ENCODE measurements at places on chromosomes 4 and X.

DNA sequence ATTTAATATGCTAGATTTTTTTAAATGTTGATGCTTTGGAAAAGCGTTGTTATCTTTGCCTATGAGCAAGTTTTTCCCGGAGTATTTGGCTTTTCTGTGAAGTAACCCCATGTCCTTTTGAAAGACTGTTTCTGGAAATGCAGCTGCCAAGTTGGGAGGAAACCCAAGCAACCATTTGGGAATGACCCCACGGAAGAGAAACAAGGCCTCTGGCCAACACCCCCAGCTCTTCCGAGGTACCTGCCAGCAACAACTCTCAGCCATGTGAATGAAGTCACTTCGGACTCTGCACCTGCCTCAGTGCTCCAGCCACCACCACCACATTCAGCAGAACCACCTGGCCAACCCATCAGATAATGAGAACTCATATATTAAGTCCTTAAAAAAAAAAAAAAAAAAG, 36.2 kb upstream of the DHRSX start:
- DNase-seq = no peak

GRCh38 chr4:184706453-184706852, 27.4 kb downstream of the CENPU start:
- no peak for DNase-seq

DNA sequence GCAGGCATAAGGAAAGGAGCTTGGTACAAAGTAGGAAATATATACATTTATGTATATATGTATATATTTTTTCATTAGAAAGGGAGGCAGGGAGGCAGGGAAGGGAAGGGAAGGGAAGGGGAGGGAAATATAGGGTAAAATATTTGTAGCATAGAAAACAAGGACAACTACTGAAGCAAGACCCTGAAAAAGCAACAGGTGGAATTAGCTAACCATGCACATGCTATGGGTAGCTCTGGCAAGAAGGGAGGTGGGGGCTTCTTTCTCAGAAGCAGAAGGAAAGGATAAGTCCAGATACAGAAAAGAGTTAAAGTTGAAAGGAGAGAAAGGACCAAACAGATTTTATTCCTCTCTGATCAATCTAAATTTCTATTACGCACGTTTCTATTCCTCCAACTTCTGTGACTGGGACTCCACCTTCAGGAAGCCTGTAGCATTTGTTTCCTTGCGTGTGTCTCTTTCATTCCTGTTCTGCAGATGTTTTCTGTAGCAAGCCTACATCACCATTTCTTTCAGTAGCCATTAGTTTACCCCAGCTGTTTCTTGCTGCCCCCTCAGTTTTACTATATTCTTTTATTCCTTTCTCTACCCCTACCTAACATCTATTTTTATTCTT, 82.9 kb downstream of the OR13H1 start:
- no peak for DNase-seq

GRCh38 chr4:2441393-2442174, 22.8 kb downstream of the CFAP99 start:
- DNase-seq = peak; percentile 48

DNA sequence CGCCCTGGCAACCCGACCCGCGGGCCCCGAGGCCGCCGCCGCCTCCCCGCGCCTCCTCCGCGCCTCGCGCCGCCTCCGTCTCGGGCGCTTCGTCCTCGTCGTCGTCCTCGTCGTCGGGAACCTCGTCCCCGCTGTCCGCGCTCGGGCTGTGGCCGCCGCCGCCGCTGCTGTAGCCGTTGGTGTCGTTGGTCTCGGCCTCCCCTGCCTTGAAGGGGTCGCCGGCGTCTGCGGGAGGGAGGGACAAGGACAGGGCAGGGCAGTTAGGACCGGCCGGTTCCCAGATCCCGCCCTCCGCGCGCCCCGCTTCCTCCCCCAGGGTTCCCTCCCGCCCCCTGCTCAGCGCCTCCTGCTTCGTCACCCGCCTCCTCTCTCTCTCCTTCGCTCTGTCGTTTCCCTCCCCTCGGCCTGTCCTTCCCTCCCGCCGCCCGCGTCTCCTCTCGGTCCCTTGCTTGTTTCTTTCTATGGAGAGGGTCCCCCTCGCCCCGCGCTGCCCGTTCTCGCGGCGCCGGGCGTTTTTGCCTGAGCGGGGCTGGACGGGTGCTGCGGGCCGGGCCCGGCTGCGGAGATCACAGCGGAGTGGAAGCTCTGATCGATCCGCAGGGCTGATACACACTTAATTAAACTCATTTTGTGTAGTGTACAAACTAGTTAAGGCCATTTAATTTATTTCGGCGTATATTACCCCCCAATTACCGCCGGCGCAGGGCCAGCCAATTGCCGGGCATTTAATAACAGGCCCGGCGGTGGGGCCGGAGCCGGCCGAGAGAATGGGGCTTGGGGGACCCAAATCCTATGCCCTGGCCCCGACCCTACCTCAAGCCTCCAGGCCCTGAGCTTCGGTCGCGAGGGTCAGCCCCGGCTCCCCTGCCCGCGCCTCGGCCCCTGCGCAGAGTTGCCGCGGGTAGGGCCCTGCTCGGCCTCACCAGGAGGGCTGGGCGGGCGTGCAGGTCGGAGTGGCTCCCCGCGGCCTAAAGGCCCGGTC, 2.4 kb downstream of the NKX1-1 start:
- no peak for DNase-seq

- DNase-seq = no peak
Observed at GRCh38 chr4:57303012-57303751, 193.0 kb upstream of the IGFBP7 start.

GRCh38 chr4:24164054-24164693, 274.3 kb upstream of the PPARGC1A start:
- DNase-seq = no peak

GRCh38 chr4:62130637-62131036, 930.5 kb downstream of the ADGRL3 start:
- no peak for DNase-seq

DNA sequence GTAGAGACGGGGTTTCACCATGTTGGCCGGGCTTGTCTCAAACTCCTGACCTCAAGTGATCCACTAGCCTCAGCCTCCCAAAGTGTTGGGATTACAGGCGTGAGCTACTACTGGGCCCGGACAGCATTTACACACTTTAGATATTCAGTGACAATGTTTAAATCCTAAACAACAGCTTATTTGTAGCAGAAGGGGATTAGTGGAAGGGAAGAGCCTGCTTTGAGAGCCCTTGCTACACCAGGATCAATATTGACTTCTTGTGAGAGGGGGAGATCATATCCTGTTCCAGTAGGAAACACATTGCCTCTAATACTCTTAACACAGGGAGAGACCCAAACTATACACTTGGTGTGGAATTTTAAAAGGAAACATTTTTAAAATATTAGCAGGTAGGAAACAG, 7.1 kb downstream of the MGST2 start:
- no peak for DNase-seq

- DNase-seq = no peak
Observed at GRCh38 chr4:4593596-4594284, 51.9 kb upstream of the STX18 start.

DNA sequence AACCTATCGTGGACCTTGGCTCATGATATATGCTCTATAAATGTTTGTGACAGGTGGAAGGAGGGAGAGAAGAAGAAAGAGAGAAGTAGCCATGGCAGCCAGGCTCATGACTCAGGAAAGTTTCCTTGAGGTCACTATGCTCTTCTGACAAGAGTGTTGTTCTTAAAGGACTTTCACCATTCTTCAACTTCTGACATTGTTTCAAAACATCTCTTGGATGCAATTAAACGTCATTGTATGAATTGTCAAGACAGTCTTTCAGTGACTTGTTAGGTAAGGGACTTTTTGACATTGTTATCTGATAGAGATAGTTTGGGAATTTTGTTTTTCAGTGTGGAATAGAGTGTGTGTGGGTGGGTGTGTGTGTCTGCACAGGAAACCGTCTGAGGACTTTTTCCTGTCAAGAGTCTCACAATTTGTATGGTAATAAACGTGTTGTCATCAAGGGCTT, 617.0 kb downstream of the MID1IP1 start:
- DNase-seq = no peak

GRCh38 chrX:115940888-115941332, 229.6 kb upstream of the AGTR2 start:
- DNase-seq = no peak

- DNase-seq = no peak
Observed at GRCh38 chr4:113788888-113789287, 27.4 kb upstream of the CAMK2D start.

GRCh38 chr4:14434916-14435315, 567.4 kb upstream of the CPEB2 start:
- no peak for DNase-seq

DNA sequence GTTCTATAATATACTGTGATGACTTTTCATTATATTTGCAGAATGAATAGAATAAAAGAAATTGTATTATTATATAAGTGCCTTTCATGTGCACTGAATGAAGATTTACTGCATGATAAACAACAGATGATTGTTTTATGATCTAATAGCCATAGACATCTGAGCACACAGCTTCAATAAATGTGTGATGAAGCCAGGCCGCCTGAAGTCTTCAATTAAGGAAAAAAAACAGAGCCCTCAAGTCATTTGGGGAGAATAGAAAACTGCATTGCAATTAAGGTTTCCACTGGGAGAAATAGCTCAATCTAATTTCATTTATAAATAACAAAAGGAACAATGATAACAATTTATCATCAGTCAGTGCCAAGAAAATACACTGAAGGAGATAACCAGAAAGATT, 955.2 kb downstream of the FSTL5 start:
- no peak for DNase-seq

GRCh38 chr4:8473198-8473919, 32.8 kb downstream of the TRMT44 start:
- no peak for DNase-seq

DNA sequence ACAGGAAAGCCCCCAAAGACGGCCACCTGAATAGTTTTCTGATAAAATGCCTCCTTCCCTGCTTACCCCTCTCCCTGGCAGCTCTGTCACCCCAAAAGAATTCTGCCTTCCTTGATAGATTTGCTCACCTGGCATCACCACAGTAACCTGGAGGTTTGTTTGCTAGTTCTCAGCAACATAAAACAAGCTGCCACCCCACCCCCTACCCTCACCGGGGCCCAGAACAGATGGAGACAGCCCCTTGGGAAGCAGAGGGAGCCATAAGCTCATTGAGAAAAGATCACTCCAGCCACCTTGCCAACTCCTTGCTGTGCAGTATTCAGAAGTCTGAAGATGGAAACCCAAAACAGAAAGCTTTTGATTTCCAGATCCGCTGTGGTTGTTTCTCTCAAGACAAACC, 108.6 kb downstream of the DHX15 start:
- DNase-seq = no peak

DNA sequence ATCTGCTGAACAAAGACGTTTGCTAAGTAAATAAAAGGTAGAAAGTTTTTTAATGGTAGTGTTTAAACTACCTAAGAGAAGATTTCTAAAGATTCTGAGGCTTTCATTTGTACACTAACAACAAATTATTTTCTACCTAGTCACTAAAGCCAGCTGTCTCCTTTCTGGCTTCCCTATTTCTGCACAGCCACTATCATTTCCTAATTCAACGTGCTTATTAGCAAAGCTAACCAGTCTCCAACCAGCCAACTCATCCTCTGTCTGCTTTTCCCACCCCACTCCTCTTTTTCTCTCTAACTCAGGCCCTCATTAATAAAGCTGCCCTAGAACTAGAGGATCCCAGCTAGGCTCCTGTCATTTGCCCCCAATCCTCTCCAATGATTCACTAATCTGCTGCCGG, 118.2 kb downstream of the ZNF827 start:
- DNase-seq = no peak

DNA sequence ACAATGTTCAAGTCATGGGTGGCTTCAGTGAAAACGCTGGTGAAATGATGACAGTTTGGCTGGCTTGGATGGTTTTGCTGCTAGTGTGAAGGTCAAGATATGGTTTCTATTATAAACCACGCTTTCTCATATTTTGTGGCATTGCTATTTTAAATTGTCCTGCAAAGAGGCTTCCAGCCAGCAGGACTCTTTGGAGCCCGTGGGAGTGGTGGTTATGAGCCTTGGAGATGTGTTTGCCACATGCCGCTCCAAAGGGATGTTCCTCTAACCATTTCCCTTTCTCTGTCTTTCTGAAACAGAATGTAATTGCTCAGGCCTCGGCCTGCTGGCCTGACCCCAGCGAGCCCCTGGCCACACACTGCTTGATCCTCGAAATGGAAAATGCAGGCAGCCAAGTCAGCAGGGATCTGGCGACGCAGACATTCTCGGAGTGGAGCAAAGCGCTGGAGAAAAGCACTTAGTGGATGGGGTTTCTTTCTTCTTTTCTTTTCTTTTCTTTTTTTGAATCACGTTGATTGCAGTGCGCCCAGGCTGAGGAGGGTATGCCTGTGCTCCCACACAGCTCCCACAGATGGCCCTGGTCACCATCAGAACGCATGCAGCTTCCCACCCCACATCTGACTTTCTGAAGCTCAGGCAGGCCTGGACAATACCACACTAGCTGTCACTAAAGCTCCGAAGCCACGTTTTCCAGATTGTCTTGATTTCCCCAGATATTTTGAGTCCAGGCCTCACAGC, 114.0 kb downstream of the ENPP6 start:
- DNase-seq = no peak

GRCh38 chr4:129364747-129365452, 268.9 kb downstream of the C4orf33 start:
- DNase-seq = no peak

DNA sequence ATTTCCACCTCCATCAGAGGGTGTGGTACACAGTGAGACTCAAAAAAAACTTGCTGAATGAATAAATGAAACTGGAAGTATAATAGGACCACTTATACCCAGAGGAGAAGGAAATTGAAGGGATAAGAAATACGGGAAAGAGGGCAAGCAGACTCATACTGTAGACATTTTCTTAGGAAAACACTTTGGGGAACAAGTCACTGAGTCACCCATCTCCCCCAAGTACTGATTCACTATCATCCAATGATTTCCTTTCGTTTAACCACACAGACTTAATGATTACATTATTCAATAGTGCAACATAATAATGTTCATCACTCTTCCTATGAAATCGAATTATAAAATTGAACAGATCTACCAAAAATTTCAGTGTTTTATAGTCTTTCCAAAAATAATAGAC, 97.1 kb downstream of the LDB2 start:
- DNase-seq = no peak

DNA sequence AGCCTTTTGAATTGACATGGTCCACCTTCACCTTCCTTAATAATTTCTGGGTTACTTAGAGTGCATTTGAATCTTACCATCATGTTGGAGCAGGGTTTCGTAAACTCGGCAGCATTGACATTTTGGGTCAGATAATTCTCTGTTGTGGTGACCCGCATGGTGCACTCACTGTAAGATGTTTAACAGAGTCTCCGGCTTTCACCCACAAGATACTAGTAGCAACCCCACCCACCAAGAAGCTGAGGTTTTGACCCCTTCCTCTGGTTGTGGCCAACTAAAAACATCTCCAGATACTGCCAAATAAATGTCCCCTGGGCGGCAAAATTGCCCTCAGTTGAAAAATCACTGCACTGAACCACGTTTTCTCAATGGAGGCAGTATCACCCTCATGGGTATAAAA, 62.7 kb downstream of the CHST7 start:
- DNase-seq = no peak

- peak; percentile 71 for DNase-seq
Observed at GRCh38 chr4:153127760-153128494, 76.3 kb upstream of the TRIM2 start.

DNA sequence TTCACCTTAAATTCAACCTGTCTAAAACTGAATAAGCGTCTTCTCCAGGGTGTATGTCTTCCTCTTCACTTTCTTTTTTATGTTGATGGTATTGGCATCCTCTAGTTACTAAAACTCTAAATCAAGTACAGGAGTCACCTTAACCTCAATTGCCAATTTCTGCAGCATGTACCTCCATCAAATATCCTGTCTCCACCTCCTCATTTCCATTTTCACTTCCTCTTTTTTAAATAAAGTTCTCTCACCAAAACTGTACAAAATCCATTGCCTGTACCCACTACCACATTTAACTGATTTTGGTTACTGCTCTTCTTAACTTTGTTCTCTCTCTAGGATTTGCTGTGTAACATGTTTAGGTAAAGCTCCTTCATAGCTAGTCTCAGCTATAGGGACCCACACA, 9.2 kb upstream of the NPFFR2 start:
- DNase-seq = no peak
